ENCODE measurements at places on chromosomes 5 and 9.

DNA sequence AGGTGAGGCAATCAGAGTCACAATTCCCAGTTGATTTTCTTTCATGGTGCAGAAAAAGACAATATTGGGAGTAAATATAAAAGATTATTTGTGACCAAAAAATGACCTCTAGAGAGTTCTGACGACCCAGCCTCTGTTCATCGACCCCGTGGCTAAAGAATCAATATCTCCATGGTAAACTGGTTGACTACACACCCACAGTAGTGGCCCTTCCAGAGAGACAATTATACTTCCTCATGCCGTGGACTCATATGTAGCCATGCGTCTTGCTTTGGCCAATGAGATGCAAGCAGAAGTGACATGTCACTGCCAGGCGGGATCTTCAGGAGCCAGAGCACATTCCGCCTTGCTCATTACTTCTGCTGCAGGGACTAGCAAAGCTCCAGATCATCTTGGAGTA lies 163.3 kb upstream of the RAD23B start:
- DNase-seq: no peak

GRCh38 chr5:77590347-77590746 lies 48.2 kb downstream of the OTP start:
- DNase-seq: no peak

DNA sequence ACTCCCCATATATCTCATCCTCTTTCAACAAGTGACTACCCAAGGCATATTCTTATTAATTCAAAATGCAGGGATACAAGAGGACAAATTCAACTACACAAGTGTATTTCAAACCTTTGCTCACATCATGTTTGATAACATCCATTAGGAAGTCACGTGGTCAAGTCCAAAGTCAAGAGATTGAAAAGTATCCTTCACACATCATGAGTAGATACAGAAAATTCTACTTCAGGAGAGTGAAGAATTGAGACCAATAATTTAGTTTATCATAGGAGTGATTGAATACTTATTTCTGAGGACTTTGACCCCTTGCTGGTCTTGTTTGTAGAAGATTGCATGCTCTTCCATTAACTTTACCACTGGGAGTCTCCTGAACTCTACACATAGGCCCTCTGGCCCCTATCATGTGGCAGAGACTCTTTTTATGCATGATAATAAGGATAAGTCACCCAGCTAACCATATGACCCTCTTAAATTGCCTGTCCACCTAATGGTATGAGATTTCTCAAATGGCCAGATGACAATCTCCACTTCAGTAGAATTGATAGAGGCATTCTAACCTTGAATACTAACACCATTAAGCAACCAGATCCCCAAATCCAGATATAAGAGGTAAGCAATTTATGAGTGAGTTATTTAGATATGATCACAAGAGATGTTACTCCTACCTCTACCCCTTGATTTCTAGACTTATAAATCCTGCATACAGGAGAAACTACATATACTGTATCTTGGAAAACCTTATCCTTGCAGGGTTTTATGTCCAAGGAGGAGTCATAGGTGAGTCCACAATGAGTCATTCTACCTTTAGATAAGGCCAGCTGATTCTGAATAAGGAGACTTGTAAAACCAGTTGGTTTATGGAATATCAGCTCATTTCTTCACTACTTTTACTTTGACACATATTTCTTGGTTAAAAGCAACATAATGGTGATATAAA lies 26.6 kb upstream of the SLC46A2 start:
- no peak for DNase-seq

GRCh38 chr5:27473307-27474046 lies 435.1 kb upstream of the CDH9 start:
- no peak for DNase-seq

GRCh38 chr9:105198023-105198422 lies 46.4 kb upstream of the SLC44A1 start:
- DNase-seq: no peak

- DNase-seq: no peak
Measured at GRCh38 chr5:60724126-60724525, 24.2 kb upstream of the DEPDC1B start.

DNA sequence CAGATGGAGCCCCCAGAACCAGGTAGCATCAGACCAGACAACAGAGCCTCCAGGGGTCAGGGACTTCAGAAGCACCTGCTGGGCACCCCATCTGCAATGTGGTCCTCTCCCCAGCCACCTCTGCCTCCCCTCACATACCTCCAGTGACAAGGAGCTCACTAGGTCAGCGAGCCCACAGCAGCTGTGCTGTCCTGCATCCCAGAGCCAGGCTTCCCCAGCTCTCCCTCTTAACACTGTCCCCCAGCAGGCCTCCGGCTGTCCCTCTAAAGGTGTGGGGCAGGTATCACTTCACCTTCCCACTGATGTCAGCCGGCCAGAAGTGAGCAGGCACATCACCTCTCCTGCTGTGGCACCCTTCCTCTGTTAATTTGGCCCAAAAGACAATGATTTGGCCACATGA lies 83.6 kb downstream of the LMX1B start:
- DNase-seq: no peak

DNA sequence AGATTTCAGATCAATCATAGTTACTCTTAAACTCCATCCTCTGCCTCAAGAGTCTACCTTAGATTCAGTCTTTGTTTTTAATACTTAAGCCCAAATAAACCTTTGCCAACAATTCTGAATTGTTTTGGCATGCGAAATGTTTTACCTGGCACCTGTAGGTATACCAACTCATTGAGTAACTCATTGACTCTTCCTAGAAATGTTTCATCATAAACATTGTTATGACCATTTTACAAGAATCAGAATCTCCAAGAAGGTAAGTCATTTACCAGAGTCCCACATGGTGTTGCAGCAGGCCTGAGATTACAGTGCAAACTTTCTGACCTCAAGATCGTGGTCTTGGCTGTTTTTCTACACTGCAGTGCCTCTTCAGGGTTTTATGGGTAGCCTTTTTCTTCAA lies 750.4 kb downstream of the BRINP1 start:
- DNase-seq: no peak
